ENCODE measurements at places on chromosomes 3 and 15.
A peak's percentile ranks its signal among the peaks of the same experiment; 100 is the strongest.

DNA sequence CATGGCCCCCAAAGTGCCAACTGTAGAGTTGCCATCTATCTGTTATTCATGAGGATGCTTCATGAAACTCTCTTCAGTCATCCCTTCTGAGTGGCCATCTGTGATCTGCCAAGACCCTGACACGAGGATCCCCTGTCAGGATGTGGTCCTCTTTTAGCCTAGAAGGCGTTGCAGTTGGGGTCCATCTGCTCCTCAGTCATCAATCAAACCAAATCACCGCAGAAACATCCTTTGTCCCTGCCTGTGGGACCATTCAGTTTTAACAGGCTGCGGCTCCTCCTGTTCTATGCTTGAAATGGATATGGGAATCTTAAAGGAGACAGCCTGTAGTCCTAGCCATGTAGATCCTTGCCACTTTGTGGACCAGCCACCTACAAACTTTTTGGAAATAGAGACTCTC, 5.9 kb upstream of the RPS27L start:
- DNase-seq = no peak

- DNase-seq = no peak
These were observed 25.6 kb upstream of the MUSTN1 start for GRCh38 chr3:52860424-52860768.

DNA sequence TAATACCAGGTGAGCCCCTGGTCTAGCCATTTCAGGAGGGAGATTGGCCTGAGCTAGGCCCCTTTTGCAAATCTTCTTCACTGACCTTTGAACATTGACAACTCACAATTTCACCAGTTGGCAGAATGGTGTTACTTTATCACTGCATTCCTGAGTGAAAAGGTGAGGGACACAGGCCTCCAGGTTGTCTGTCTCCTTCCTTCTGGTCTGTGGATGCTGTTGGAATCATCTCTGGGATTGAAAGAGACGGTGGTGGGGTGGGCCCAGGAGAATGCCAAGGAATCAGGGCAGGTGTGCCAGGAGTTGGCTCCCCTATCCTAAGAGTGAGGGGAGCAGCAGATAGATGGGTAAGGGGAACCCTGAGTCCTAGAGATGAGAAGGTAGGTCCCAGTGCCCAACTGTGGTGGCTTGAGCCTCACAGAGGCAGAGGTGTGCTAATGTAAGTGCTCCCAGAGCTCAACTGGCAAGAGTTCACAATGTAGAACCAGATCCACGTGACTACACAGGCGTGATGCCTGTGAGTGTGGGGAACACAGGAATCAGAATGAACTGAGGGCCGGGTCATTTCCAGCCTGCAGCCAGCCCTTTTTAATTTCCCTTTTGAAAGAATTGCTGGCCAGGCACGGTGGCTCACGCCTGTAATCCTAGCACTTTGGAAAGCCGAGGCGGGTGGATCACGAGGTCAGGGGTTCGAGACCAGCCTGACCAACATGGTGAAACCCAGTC, 11.2 kb downstream of the C3orf62 start:
- DNase-seq = no peak

GRCh38 chr3:99330924-99331532, 307.4 kb upstream of the COL8A1 start:
- DNase-seq = no peak

GRCh38 chr3:98199020-98199419, 32.5 kb downstream of the OR5H15 start:
- DNase-seq = no peak

GRCh38 chr15:42921342-42921731, 759 bp upstream of the TTBK2 start:
- DNase-seq = peak; percentile 17

GRCh38 chr3:123320221-123320620, 118.5 kb downstream of the SEC22A start:
- DNase-seq = no peak

DNA sequence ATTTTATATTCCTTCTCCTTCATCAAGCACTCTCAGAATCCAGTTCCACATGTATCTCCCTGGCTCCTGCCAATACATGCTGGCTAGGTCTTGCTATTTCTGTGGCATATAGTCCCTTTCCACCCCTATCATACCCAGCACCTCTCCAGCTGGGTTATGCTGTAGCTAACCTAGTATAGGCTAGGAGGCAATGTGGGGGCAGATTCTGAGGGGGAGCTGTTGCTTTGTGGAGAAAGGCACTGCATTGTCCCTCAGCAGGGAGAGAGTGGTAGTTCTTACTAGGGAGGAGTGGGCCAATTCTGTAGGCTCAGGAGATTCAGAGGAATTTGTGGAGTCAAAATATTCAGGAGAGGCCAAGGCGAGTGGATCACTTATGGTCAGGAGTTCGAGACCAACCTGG, 39.4 kb upstream of the UBL7 start:
- DNase-seq = no peak

DNA sequence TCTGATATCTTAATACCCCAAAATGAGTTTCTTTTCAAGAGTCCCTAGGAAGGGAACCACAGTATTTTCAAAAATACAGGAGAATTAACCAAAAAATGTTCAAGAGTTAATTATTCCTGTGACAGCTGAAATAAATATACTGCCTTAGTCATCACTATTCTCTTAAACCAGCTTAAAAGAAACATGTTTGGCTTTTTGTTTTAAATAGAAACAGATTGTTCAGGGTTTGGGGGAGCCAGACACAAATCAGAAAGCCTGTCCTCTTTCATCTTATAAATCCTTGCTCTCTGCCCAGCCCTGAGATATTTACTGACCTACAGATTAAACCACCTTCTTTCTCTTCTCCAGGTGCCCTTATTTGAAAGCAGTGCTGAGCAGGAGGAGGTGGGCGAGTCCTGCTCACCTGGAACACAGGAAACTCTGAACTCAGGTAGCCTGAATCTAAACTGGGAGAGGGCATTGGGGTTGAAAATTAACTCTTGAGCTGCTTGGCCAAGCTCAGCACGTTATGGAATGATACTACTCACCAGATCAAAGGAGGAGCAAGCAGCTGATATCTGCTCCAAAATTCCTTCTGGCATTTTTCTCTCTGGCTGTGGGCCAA, 84.1 kb upstream of the SPRED1 start:
- no peak for DNase-seq

- peak; percentile 60 for DNase-seq
These were observed 14.1 kb downstream of the KLF15 start for GRCh38 chr3:126342991-126343648.

DNA sequence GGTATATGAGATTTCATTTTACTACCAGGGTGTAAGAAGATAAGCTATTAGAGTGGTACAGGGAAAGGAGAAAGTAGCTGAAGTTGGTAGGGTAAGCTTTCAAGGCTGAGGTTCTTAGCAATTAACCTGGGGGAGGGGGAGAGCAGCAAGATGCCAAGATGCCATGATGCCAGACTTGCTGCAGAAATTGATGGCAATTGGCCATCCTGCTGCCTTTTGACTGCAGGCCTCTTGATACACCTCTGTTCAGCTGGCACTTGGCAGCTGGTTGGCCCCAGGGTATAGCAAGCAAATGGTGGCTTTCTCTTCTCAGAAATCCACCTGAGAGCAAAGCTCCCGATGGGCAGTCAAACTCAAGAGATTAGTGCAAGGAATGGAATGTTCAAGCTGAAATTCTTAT, 21.4 kb upstream of the DPH6 start:
- no peak for DNase-seq

DNA sequence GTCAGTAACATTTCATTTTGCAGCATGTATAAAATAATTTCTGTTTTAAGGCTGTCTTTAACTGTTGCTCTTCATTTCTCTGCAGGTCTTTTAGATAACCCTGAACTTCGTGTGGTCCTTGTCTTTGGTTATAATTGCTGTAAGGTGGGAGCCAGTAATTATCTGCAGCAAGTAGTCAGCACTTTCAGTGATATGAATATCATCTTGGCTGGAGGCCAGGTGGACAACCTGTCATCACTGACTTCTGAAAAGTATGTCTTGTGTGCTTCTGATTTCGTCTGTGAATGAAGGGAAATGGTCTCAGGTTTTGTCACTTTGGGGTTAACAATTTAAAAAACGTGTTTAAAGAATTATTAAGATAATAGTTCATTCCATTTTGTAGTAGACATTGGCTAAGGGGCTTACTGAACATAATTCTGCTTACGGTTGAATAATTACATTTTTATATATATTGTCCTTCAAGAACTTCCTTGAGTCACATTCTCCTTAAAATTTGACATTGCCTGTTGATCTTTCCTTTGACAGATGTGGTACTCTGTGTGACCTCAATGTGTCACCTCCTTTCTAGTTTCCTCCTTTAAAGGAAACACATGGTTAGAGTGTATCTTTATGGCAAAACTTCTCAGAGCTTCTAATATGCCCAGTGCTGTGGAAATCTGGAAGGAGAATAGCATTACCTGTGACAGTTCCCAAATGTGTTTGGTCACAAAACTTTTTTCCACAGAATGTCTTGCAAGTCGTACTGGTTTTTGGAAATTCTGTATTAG, 26.3 kb downstream of the FBXO22 start:
- no peak for DNase-seq

- DNase-seq = no peak
These were observed 239.2 kb downstream of the PDZRN3 start for GRCh38 chr3:73385568-73385967.

GRCh38 chr3:111863942-111864694, 5.1 kb downstream of the PHLDB2 start:
- DNase-seq = no peak

GRCh38 chr15:38701149-38701548, 136.5 kb upstream of the RASGRP1 start:
- DNase-seq = no peak
